ENCODE measurements at places on chromosomes 13 and 19.
A peak's percentile ranks its signal among the peaks of the same experiment; 100 is the strongest.

DNA sequence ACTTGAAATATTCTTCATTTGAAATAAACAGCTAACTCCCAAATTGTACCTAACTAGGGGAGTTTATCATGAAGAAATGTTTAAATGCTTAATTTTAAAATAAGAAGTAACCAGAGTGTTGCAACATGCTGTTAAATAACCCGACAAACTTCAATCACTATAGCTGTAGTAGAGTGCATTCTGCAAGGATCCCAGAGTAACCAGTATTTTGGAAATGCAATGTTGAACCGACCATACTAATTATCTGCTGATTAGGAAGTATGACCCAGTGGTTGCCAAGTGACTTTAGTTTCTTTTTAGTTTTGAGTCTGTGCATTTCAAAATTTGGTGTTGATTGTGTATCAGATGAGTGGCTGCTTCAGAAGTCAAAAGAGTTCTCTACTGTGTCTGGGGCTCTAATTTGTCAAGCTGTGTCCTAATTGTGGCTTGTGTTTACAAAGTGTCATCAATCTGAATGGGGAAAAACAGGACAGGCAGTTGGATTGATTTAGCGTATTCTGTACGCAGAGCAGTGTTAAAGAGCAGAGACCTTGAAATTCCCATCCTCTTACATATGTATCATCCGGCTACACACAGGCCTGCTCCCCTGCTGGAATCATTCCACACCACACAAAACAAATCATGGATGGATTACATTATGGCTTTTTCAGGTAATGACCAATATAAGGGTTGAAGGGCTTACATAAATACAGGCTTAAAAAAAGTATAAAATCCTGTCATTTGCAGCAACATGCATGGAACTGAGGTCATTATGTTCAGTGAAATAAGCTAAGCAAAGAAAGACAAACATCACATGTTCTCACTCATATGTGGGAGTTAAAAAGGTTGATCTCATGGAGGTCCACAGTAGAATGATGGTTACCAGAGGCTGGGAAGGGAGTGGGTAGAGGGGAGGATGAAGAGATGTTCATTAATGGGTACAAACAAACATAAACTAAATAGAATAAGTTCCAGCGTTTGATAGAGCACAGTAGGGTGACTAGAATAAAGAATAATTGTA lies 351.5 kb downstream of the KLF12 start:
- no peak for DNase-seq

DNA sequence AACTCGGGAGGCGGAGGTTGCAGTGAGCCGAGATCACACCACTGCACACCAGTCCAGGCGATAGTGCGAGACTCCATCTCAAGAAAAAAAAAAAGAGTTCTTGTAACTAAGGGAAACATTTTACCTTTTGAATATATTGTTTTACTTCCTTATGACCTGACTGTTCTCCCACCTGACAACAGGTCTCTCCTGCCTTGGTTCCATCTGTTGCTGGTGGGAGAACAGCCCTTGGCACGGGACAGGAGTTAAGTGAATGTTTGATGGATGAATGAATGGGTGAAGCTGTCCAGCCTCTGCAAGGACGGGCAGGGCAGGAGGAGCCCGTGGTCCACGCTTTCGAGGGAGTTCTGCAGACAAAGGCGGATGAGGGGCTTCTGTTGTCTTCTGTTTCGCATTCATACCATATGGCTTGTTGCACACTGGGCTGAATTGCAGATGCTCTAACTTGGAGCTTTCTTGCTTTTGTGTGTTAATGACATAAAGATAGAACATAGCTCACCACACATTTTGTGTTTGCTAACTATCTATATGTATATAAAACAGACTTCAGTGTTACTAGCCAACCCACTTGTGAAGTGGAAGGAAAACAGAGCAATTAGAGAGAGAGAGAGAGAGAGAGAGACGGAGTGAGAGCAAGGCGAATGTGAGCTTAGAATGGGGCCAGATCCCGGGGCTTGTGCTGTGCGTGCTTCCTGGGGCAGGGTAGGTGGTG lies 16.2 kb upstream of the CCNE1 start:
- DNase-seq = no peak

- DNase-seq = no peak
Measured at GRCh38 chr13:42660333-42660965, 86.5 kb downstream of the TNFSF11 start.

- no peak for DNase-seq
Measured at GRCh38 chr13:35716186-35716585, 239.7 kb upstream of the MAB21L1 start.

GRCh38 chr19:48999481-49000325 lies 6.0 kb downstream of the RUVBL2 start:
- peak; percentile 69 for DNase-seq

DNA sequence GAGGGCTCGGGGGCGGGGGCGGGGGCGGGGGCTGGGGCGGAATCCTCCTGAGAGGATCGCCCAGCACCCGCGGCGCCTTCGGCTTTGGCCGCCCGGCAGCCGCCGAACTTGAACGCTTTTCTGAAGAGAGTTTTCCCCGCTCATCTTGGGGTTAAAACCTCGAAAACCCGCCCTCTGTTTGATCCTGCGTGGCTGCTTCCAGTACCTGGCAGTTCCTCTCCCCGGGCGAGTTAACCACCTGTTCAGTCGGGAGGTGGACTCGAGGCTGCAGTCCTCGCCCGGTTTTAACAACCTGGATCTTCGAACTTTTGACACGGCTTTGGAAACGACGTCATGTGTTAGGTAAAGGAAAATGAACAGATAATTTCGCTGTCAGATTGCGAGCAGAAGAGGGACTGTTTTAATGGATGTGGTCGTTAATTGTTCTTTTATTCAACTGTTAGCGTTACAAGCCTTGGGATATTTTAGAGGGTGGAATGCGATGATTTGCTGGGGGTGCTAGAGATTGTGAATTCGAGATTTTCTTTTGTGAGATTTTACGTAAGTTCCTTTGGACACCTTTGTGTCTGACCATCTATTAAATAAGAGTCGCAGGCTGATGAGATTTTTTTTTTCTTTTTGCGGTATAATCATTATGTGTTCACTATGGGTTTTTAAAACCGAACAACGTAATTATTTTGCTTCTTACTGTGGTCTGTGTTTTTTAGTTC lies 1.0 kb downstream of the FNDC3A start:
- DNase-seq = no peak

GRCh38 chr13:66397133-66397532 lies 833.0 kb downstream of the PCDH9 start:
- no peak for DNase-seq

DNA sequence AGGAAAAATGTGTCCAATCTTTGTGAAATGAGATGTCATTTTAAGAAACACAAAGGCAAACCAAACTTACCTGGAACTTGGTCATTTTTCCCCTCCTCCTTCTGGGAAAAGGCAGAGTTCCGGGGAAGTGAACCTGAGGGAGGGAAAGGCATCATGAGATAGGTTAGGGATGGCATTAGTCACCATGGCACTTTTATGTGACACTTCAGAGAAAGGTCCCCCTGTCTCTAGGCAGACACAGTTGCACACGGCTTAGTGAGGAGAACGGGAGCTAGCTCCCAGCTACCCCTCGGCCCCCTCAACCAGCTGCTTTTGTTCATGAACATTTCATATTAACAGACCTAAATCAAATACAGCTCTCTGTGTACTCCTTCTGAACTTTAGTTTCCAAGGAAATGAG lies 1.5 kb downstream of the ZNF235 start:
- DNase-seq = no peak

GRCh38 chr19:49954092-49954829 lies 6.7 kb downstream of the SIGLEC11 start:
- no peak for DNase-seq

DNA sequence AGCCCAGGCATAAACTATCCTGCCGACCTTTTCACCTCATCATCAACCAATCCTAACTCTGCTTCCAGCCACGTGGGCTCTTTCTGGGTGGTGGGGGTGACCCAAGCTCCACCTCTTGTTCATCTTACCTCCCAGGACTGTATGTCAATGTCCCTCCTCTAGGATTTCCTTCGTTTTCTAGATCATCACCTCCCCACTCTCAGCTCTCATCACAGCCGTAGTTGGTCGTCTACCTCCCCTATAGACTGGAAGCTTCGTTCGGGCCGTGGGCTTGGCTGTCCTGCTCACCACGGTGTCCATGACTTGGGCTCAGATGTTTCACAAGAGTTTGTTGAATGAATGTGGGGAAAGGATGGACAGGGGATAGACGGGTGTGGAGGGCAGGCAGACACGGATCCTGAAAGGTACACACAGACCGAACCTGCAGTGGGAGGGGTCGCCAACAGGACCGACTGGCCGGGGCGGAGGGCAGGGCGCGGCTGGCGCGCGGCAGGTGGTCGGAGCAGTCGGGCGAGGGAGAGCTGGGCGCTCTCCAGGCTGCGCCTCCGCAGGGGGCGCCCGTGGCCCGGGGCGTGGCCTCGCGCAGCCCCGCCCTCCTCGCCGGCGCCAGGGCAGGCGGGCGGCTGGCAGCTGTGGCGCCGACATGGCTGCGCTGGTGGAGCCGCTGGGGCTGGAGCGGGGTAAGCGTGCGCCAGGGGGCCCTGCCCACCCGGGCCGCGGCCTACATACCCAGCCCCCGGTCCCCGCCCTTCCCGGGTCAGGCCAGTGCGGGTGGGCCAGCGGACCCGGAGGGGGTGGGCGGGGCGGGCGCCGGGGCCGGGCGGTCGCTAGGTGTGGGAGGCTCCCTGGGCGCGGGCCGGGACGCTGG lies at the start of gene LIN7B:
Gene LIN7B (plus strand): TSS at position 609 of the 868 bp plus-strand sequence. CDS start 35 bp downstream, at position 644.
- DNase-seq = peak; percentile 83

GRCh38 chr13:40515702-40516101 lies 150.7 kb downstream of the FOXO1 start:
- DNase-seq = no peak

GRCh38 chr13:107649079-107649478 lies 566.3 kb downstream of the LIG4 start:
- no peak for DNase-seq

GRCh38 chr13:21537105-21537504 lies 66.9 kb downstream of the MICU2 start:
- DNase-seq = no peak

GRCh38 chr19:472005-472858 lies 11.4 kb upstream of the SHC2 start:
- no peak for DNase-seq

GRCh38 chr19:1088416-1089010 lies 6.7 kb downstream of the POLR2E start:
- no peak for DNase-seq

- no peak for DNase-seq
Measured at GRCh38 chr13:44814161-44814560, 175.1 kb downstream of the NUFIP1 start.

DNA sequence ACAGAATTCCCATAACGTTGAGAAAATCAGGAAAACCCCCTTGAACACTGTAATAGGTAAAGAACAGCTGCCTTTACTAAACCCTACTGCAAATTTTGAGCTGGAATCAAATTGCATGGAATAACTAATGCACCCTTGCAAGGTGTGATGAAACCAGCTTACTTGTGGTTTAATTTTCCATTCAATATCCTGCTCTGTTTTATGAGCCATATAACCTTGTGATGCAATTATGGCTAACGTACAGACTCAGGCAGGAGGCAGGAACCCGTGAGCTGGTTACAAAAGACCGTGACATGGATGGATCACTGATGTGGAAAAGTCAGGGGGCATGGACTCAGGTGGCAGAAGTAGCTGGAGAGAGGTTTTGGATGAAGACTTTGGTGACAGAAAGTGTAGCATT lies 438.6 kb downstream of the COG6 start:
- no peak for DNase-seq

DNA sequence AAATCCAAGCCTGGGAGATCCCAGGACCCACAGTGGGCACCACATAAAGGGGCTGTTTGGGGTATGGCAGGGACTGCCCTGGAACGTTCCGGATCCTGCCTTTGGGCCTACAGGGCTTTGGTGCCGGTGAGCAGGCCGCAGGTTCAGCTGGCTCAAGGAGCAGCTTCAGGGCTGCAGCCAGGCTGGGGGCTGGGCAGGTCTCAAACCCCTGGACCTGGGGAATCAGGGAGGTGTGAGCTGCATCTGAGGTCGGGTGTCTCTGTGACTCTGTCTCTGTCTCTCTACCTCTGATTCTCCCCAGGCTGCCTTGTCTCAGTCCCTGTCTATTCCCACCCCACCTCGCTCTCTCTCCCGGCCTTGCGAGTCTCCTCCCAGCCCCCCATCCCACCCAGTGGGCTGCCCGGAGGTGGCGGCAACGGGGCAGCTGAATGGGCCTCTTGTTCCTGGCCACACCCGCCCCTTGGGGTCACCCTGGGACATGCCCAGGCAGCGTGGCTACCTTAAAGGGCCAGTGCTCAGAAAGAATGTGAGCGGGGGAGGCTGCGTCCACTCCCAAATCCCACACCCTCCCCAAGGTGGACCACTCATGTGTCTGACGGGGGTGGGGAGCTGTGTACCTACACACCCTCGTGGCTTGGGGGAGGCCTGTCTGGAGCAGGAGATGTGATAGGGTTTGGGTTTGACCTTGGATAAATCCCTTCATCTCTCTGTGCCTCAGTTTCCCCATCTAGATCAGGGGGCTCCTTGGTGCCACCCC lies 31.1 kb downstream of the NFIC start:
- DNase-seq = no peak

GRCh38 chr13:91698767-91699166 lies 300.3 kb downstream of the GPC5 start:
- no peak for DNase-seq

- DNase-seq = no peak
Measured at GRCh38 chr13:19382111-19382510, 179.2 kb downstream of the TPTE2 start.

DNA sequence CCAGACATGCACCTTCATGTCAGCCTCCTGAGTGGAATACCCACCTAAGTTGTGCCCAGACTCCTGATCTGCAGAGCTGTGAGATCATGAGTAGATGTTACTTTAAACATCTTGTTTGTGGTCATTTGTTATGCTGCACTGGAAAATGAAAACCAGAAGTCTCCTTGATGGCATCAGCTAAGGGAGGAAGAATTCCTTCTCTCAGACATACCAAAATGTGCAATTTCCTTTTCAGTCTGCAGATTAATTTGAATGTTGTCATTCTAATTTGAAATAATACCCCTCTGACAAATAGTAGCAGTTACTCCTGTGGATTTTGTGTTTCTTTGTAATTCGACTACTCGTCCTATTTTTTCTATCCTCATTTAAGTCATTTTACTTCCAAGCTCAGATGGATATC lies 59.3 kb downstream of the ITGBL1 start:
- no peak for DNase-seq

DNA sequence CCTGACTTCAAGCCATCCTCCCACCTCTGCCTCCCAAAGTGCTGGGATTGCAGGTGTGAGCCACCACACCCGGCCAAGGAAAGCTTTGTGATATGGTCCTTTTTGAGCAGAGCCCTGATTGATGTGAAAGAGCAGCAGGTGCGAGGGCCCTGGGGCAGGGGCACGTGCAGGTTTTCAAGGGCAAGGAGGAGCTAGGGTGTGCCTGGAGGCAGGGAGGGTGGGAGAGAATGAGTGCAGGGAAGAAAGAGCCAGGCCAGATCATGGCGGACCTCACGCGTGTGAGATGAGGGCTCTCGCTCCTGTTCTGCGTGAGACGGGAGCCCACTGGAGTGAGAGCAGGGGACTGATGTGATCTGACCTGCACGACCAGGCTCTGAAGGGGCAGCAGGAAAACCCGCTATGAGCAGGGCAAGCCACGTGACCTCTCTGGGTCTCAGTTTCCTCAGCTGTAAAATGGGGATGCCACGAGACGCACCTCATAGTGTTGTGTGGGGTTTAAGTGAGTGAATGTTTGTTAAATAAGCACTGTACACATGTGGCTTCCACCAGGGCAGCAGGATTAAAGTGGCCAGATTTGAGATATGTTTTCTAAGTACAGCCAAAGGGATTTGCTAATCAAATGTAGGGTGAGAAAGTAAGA lies 25.8 kb downstream of the FAAP24 start:
- no peak for DNase-seq

Measured in T-helper 17 cell (primary cell).